ENCODE measurements at places on chromosomes 3 and 15.
A peak's percentile ranks its signal among the peaks of the same experiment; 100 is the strongest.

GRCh38 chr15:28093752-28094535 lies 5.2 kb downstream of the OCA2 start:
- DNase-seq = no peak

- no peak for DNase-seq
These were observed 762.4 kb upstream of the DPPA4 start for GRCh38 chr3:110099711-110100110.

DNA sequence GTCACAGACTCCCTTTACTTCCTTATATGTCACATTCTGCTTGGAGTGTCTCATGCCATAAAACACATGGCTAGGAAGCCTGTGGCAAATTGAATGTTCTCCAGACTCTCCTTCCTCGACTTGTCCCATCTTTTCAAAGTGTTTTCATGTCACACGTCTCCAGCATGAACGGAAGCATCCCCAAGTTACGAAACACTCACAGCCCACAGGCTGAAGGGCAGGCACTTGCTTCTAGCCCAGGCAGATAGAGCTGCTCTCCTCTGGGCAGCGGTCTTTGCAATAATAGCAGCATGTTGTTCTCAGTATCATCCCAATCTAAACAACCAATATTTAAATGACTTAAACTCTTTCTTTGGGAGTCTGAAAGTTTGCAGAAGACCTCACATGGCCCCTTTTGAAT lies 85.3 kb upstream of the ADAMTS9 start:
- DNase-seq = no peak

DNA sequence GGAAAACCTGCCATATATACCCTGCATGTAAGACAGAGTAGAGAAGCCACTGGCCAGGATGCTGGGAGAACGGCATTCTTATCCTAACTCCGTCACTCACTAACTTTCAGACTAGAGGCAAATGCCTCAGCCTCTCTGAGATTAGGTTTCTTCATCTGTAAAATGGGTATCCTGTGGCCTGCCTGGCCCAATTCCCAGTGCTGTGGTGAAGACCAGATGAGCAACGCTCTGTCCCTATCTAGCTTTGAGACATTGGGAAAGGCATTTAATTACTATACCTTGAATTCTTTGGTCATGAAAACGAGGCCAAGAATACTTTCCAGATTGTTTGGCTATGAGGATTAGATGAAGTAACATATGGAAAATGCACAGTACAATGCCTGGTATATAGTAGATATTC lies 35.9 kb downstream of the CEMIP start:
- no peak for DNase-seq

GRCh38 chr3:28699283-28699682 lies 350.7 kb upstream of the AZI2 start:
- DNase-seq = no peak

GRCh38 chr3:107662124-107662507 lies 139.4 kb downstream of the BBX start:
- DNase-seq = peak; percentile 59

- DNase-seq = no peak
These were observed 731.6 kb downstream of the GBE1 start for GRCh38 chr3:81029861-81030260.

DNA sequence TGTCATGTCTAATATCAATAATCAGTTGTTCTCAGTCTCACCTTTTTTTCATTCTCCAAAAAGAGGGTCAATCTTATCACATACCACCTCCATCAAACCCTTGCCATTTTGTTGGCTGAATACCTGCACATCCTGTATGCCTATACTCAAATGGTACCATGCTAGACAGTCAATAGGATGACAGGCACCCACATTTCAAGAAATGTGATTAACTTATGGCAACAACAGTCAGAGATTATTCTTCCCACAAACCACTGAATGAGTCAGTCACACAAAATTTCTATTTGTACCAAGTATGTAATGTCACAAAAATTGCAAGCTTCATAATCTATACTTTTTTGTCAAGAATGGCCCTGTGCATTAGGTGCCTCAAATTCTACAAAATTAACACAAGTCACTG lies 5.1 kb upstream of the SLC27A2 start:
- peak; percentile 23 for DNase-seq

GRCh38 chr15:73212424-73212823 lies 156.3 kb downstream of the HCN4 start:
- no peak for DNase-seq

DNA sequence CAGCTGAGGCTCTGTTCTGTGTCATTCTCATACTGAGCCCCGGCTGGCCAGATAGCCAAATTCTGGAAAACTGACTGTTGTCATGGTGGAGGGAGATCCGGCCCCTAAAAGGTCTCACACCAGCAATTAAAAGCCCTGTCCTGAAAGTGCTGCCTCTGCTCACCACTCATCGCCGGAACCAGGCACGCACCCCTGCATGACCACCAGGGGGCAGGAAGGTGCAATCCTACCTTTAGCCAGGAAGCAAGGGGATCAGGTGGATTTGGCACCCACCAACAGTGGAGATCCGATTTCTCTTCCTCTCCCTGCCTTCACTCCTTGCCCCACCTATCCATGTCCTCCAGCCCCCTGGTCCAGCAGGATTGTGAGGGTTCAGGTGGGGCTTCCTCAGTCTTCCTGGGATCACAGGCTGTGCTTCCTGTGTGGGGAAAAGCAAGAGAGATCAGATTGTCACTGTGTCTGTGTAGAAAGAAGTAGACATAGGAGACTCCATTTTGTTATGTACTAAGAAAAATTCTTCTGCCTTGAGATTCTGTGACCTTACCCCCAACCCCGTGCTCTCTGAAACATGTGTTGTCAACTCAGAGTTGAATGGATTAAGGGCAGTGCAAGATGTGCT lies 16.1 kb upstream of the CACNA2D2 start:
- peak; percentile 21 for DNase-seq
